ENCODE measurements at places on chromosomes 1 and 21.

DNA sequence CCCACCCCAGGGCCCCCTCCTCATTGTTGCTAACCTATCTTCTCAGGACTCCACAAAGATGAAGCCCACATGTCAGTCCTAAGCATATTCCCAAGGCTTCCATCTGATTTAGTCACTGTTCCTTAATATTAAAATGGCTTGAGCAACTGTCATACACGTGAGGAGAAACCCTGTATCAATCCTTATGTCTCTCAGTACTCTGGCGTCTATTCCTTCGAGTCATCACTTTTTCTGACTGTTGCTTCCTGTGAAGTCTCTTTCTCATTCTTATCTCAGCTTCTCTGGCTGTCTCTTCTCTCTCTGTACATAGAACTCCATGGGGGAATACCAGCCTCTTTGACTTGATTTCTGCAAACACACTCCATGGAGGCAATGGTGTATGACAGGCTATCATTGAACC, 98.4 kb downstream of the C4BPA start:
- no peak for DNase-seq

DNA sequence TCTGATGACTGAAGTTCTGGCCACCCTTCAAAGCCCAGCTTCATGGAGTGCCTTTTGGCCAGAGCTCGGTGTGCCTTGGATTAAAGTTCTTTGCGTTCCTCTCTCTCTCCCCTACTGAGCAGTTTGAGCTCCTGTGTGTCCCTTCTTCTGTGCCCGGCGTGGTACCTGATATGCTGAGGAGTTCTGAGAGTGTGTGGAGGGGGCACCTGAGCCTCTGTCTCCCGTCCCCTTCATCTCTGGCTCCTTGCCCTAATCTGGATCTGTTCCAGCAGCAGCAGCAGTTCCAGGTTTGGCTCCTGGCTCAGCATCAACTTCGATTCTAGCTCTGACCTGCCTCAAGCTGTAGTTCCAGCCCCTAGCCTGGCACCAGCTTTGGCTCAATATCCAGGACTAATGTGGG, 25.1 kb upstream of the MYCL start:
- no peak for DNase-seq

GRCh38 chr1:34617321-34618118, 137.3 kb upstream of the GJB5 start:
- no peak for DNase-seq

DNA sequence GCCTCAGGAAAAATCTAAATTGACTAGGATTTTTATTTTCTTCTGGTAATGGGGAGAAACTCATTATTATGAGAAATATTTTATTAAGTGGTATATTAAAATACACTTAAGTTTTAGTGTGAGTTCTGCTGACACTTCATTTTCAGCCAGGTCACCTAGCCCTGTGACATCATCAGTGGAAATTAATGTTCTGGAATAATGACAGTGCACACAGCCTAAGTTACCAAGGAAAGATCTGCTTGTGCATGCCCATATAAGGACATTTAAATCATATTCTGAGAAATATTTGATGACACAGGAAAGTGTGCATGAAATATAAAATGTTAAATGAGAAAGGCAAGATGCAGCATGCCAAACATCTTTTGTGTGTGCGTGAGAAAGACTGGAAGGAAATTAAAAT, 102.0 kb downstream of the KIF14 start:
- no peak for DNase-seq

GRCh38 chr21:29712818-29713217, 227.0 kb downstream of the GRIK1 start:
- no peak for DNase-seq

GRCh38 chr1:217273866-217274265, 357.0 kb downstream of the GPATCH2 start:
- no peak for DNase-seq

GRCh38 chr21:22258821-22259220, 1260.6 kb downstream of the NCAM2 start:
- no peak for DNase-seq

GRCh38 chr1:41222496-41222895, 19.6 kb downstream of the SCMH1 start:
- no peak for DNase-seq

DNA sequence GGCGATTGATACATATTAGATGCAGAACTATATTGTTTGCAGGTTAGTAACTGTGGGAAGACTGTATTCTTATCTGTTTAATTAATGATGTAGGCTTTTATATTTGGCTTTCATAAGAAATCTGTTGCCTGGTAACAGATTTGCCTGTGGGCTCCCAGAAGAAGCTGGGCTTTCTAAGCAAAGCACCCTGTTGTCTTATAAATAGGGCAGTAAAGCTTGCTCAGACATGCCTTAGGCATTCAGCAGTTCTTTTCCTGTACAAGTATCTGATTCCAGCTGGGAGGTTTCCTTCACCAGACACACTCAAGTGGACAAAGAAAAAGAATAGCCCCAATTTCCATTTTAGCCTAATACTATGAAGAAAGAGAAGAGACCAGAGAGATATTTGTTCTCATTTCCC, 524.0 kb downstream of the LRRIQ3 start:
- no peak for DNase-seq

DNA sequence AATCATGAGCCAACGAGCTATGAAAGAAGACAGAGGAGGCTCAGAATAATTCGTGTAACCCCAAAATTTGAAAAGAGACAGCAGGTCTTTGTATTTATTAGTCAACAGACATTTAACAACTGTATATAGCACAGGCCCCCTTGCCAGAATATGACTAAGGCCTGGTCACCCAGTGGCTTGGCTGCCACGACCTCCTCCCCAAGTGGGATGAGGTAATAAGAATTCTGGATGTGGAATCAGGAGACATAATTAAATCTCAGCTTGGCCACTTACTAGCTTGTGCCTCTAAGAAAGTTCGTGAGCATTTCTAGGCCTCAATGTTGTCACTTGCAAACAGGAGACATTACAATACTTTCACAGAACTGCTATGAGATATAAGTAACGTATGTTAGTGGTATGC, 134.2 kb upstream of the TNFSF4 start:
- no peak for DNase-seq

- no peak for DNase-seq
Measured at GRCh38 chr1:62439652-62440371, 3.0 kb downstream of the USP1 start.

- DNase-seq, result no peak
Measured at GRCh38 chr1:171655746-171656116, 3.2 kb upstream of the MYOC start.

DNA sequence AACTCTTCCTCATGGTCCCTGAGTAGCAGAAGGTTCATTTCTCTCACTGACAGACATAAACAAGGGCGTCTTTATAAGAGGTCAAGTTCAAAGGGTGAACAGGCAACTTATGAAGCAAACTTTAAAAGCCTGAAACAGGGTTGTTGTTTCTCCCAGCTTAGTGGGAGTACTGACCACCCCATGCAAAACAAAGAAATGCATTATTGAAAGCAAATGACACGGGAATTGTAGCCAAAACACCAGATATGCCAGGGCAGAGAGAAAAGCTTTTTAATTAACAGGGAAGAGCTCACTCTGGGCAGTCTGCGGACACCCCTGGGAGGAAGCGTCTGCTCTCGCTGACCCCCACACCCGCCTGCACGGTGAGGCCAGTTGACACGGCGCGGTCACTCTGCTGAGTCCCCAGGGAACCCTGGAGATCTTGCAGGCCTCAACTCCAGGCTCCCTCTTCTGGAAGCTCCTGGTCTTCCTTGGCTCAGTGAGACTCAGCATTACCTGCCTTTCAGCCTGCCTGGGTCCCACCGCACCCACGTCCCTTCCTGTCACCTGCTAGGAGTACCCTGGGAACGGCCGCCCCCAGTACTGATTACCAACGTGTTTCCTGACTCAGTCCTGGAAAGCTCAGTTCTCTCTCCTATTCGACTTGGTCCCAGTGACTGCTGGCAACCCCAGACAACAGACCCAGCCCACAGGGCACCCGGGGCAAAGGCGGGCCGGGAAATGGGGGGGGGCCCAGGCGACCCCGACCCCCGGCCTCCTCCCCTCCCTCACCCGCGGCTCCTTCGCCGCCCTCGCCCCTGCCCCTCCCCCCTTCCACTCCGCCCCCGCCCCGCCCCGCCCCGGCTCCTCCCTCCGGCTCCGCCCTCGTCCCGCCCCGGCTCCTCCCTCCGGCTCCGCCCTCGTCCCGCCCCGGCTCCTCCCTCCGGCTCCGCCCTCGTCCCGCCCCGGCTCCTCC, 972 bp downstream of the CFAP410 start:
- DNase-seq, result peak; percentile 44

DNA sequence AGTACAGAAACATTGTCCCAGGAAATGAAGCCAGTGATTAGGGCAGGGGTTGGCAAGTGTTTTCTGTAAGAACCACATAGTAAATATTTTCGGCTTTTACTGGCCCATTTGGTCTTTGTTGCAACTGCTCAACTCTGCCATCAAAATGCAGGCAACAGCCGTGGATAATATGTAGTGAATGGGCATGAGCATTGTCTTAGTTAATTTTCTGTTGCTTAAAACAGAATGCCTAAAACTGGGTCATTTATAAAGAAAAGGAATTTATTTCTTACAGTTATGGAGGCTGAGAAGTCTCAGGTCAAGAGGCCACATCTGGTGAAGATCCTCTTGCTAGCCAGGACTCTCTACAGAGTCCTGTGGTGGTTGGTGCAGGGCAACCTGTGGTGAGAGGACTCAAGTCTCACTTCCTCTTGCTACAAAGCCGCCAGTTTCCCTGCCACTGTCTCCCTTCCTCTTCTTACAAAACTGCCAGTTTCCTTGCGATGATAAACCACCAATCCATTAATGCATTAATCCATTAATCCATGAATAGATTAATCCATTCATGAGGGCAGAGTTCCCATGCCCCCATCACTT, 166.4 kb downstream of the PSMG1 start:
- DNase-seq, result no peak

DNA sequence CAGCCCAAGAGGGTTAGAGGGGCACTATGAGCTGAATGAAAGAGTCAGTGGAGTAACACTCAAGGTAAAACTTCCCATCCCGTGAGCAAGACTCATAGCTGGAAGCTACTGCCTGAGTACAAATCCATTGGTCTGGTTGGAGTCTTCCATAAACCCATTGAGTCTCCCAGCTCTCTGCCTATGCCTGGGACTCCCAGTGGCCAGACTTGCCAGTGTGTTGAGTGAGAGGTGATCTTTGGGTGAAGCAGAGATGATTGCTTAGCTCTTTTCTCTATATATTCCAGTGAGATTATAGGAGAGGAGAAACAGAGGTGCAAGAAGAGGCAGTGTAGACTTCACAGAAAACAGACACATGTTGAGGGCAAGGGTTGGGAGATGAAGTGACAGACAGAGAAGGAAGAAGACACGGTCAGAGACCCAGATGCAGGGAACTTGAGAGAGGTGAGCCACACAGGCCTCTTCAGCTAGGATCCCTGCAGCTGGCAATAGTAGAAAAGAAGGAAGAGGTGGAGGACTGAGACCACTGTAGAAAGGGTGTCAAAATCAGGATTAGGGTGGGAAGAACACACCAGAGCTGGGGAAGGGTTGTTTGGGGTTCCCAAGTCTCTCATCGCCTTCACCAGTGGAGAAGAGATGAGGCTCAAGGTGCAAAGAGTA, 3.7 kb downstream of the FOXD2 start:
- DNase-seq, result no peak

GRCh38 chr1:239899747-239900146, 191.9 kb upstream of the FMN2 start:
- no peak for DNase-seq

DNA sequence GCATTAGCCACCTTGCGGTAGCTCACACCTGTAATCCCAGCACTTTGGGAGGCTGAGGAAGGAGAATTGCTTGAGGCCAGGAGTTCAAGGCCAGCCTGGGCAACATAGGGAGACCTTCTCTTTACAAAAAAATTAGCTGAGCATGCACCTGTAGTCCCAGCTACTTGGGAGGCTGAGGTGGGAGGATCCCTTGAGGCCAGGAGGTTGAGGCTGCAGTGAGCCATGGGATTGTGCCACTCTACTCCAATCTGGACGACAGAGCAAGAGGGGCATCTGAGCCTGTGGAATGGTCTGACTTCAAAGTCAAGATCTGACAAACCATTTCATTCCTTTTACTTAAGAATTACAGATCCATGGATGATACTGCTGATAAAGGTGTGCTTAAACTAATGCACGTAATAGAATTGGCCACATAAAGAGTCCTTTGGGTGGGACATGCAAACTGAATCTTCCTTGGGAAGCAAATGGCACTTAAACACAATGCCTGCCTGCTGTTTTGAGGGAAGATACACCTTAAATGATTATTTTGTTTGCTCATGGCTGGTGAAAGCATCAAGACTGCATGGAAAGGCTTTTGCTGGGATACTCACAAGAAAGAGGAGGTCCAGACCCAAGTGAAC, 2.5 kb upstream of the TMEM201 start:
- no peak for DNase-seq

GRCh38 chr1:43402089-43402865, 12.6 kb downstream of the SZT2 start:
- no peak for DNase-seq

GRCh38 chr1:89035080-89035479, 12.4 kb upstream of the GBP3 start:
- no peak for DNase-seq

Data from activated CD4-positive, alpha-beta T cell treated with anti-CD3 and anti-CD28 coated beads for 48 hours (primary cell).